GM12891 (cell line): ENCODE measurements at places on chromosomes 5 and 9.

GRCh38 chr9:24901319-24901718 lies 355.6 kb upstream of the IZUMO3 start:
- DNase-seq: no peak

DNA sequence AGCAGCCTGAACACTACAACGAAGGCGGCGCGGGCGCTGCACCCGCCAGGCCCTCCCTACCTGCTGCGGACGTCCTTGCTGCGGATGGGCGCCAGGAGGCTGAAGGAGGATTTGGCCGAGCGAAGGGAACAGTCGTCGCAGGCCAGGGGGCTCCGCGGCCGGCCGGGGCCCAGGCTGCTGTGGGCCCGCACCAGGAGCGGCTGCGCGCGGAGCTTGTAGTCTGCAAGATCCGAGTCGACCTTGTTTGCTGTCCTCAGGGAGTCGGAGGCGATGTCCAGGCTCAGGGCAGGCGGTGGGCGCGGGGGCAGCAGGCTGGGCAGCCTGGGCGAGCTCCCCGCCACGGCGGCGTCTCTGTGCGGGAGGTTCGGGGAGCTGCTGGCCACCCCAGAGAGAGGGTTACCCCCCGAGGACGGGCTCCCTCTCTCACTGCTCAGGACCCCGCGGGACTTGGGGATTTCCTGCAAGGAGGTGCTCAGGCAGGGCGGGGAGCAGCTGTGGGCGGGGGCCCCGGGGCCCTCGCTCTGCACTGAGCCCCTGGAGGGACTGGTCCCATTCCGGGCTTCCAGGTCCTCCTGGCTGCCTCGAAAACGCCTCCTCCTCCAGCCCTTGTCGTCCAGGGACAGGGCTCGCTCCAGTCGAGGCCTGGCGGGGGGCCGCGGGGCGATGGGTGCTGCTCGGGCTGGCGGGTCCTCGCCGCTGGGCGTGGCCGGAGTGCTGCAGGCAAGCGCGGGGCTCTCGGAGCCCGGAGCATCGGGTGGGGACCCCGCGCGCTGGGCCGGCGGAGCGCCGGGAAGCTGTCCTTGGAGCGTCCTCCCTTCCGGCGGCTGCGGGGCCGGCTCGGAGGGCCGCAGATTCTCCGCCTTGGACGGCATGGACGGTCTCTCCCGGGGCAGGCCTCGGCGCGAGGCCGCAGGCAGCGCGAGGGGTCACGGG lies 831 bp downstream of the INPP5E start:
- DNase-seq: peak; percentile 89

- no peak for DNase-seq
Measured at GRCh38 chr9:126122901-126123616, 203.6 kb upstream of the MVB12B start.

DNA sequence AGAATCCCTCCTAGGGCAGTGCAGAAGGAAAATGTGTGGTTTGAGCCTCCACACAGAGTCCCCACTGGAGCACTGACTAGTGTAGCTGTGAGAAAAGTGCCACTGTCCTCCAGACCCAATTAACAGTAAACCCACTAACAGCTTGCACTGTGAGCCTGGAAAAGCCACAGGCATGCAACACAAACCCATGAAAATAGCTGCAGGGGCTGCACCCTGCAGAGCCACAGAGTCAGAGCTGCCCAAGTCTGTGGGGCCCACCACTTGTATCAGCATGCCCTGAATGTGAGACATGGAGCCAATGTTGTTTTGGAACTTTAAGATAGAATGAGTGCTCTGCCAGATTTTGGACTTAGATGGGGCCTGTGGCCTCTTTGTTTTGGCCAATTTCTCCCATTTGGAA lies 119.8 kb upstream of the CDH9 start:
- no peak for DNase-seq

DNA sequence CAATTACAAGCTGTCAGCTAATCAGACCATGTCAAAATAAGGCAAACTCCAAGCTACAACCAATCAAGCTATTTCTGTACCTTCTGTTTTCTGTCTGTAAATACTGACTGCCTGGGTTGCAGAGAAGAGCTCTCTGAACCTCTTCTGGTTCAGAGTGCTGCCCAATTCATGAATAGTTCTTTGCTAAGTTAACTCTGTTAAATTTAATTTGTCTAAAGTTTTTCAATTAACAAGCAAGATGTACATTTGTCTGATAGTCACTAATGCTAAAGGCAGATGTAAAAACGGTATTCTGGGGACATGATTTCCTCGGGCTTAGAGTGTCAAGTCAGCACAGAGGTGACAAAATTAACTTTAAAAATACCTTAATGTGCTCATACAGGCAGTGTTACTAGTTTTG lies 408.3 kb upstream of the CLINT1 start:
- DNase-seq: no peak

GRCh38 chr5:172849606-172850453 lies 15.8 kb downstream of the ERGIC1 start:
- DNase-seq: no peak

DNA sequence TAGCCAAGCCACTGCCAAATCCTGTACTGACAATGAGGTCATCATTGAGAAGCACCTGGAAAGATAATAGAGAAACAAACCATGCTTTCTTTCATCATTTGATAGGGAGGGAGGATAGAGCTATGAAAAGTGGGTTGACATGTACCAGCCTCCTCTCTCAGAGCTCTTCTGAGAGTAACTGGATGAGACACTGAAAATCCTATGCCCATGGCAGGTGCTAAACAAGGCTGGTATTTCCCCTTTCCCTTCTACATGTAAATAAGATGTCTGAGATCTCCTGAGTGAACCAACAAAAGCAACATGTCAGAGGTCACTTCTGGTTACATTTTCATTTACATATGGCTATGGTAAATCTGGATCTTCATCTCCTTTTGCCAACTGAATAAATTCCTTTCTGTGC lies 45.3 kb upstream of the TRAF1 start:
- no peak for DNase-seq

DNA sequence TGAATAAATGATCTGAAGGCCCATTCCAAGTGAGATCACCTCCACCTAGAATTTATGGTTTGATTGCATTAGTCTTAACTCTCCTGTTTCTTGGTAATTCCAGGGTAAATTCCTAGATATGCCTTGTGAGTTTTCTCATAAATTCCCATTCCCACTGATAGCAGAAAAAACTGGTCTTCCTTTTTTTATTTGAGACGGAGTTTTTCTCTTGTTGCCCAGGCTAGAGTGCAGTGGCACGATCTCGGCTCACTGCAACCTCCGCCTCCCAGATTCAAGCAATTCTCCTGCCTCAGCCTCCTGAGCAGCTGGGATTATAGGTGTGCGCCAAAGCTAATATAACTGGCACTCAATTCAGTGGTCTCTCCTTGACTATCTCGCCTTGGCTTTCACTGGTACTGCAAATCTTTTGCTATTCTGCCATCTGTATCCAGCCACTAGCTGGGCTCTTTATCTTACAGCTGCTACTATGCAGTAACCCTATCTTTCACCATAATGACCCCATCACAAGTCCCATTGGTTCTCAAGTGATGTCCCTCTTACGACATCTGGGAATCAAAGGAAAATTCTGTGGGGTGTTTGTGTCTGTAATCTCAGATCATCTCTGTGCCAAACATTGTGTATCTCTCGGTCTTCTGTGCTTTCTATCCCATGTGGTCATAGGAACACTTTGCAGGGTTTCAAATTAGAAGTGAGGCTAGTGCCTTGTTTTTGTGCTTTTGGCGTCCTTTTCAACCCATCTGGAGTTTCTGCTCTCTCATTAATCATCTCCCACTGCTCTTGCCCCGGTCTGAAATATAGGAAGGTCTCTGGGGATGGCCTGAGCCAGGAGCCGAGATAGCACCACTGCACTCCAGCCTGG lies 14.4 kb downstream of the HNRNPK start:
- DNase-seq: no peak

GRCh38 chr5:136780518-136780917 lies 415.2 kb upstream of the TRPC7 start:
- no peak for DNase-seq

DNA sequence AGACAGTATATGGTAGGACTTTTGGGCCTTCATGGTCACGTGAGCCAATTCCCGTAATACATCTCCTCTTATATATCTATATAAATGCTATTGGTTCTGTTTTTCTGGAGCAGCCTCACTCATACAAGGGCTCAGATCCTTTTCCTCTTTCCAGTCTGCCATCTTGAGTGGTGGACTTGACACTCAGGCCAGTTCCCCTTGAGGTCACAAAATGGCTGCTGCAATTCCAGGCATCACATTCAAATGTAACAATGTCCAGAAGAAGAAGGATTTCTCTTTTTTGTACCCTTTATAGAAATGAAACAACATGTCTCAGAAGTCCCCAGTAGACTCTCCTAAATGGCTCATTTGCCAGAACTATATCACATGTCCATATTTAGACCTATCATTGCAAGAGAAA lies 4.5 kb downstream of the GPR150 start:
- no peak for DNase-seq

DNA sequence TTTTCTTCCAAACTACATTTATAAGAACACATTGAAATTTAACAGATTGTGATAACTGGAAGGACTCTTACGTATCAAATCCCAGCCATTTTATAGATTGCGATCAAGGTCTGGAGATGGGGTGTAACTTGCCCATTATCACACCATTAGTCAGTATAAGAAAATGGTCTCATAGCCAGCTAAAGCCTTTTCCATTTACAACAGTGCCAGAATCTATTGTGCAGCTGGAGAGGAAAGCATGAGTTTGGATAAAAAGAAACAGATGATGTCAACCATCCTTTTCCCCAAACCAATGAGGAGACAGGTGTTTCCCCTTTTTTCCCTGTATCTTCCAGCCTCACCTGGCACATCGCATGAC lies 658.8 kb downstream of the ACTL7B start:
- no peak for DNase-seq

GRCh38 chr5:8363138-8363537 lies 494.2 kb downstream of the MTRR start:
- DNase-seq: no peak

DNA sequence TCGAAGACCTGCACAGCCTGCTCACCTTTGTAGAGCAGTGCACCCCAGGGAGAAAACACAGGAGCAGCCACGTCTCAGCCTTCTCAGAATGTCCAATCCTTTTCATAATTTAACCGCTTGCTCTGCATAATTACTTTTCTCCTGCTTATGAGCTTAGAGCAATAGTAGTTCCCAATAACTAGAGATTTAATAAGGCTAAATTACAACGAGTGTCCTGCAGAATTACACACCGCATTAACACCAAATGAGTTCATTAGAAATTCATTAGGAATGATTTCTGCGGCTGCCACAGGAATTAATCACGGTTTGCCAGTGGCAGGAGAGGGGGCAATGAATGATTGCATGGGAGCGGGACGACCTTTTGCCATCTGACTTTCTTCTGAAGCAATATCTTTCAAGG lies 18.7 kb upstream of the FABP6 start:
- DNase-seq: no peak

- no peak for DNase-seq
Measured at GRCh38 chr9:131068076-131068816, 28.1 kb upstream of the AIF1L start.

DNA sequence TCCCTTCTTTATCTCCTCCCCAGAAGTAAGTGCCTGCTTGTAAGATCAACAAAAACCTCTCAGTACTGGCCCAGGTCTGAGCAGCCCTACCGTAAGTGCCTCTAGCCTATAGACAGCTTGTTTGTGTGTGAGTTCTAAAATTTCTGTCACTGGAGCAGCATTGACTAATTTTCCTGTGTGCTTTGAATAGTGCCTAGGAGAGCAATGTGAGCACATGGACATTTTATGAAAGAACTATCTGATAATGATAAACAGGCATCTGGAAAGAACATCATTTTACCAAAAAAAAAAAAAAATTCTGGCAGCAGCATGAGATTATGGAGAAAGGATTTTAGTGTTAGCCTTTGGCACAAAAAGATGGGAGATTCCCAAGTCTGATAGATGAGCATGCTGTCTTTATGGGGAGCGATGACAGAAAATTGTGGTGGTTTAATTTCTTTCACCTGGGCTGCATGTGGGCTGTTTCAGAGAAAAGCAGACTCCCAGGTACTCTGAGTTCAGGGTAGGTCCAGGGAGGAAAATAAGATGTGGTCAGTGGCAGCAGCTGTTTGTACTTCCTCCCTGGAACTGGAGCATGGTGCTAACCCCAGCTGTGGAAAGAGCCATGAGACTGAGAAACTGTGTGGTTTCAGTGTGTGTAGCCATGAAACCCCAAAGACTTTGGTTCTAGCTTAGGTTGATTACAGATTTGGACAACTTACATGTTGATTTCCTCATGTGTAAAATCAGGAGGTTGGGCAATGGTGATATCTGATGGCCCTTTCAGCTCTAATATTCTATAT lies 419.9 kb downstream of the NTRK2 start:
- no peak for DNase-seq
